ENCODE measurements at places on chromosomes 7 and 10.

GRCh38 chr7:74483402-74484336 lies 30.0 kb downstream of the GTF2IRD1 start:
- no peak for DNase-seq

GRCh38 chr10:125049216-125049881 lies 107.4 kb downstream of the ZRANB1 start:
- no peak for DNase-seq

DNA sequence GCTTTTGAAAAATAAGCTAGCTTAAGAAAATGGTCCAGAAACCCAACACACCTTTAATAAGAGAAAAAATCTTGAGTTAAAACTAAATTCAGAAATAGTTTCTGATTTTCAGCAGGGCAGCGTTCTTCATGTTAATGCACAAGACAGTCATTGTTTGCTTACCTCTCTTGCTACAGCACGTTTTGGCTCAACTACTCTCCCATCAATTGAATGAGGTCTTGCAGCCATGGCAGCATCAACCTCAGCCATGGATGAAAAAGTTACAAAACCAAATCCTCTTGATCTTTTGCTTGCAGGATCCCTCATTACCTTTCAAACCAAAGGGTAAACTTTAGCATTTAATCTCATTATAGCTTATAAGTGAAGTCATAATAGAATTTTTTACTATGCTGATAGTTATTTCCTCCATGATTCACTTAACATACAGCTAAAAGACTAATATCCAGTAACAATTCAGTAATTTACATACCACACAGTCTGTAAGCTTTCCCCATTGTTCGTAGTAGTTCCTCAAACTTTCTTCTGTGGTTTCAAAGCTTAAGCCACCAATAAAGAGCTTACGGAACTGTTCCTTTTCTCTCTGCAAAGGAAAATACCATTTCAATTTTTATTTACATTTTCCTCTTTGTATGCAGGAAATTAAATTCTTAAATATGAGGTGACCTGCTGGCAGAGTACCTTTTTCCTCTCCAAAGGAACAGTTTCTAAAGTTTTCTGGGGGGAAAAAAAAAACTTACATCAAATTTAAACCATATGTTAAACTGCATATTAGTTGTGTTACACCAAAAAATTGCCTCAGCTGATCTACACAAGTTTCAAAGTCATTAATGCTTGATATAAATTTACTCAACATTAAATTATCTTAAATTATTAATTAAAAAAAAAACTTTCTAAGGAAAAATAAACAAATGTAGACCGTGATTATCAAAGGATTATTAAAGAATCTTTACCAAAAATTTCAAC lies 3.1 kb downstream of the HNRNPA2B1 start:
- DNase-seq, result no peak

GRCh38 chr10:28991333-28992270 lies 297.3 kb upstream of the LYZL1 start:
- peak; percentile 18 for DNase-seq

GRCh38 chr10:126836009-126836408 lies 69.2 kb upstream of the DOCK1 start:
- no peak for DNase-seq

GRCh38 chr10:94316560-94316959 lies 46.2 kb downstream of the NOC3L start:
- DNase-seq, result no peak

DNA sequence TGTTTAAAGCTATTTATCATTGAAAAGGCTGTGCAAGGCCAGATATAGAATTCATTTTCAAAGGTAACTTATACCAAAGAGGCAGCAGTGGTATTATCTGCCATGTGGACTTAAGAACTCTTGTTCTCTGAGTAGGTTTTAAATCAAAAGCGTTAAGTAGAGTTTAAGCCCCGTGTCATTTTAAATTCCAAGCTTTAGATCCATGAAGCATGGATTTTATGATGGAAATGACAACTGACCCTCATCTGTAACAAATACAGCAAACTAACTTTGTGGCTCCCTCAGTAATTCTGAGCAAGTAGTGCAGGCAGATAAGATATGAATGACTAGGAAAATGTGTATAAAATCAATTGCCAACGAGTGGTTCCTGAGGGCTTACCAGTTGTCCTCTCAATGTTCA lies 247.0 kb downstream of the WDR11 start:
- no peak for DNase-seq

DNA sequence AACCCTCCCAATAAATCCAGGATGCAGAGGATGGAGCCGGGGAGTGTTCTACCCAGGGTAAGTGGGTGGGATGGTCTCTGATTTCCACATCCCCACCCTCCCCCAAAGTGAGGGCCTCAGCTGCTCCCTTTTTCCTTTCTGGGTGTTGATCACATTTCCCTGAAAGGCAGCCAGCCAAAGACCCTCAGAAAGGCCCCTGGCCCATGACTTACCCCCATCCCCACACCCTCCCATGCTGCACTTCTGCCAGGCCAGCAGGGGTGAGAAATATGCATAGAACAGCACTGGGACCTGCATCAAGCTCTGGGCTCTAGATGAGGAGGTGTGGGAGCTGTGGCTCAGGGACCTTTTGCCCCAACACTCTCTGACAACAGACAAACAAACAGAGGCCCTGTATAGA lies 927.3 kb upstream of the ZNF722 start:
- DNase-seq, result no peak

DNA sequence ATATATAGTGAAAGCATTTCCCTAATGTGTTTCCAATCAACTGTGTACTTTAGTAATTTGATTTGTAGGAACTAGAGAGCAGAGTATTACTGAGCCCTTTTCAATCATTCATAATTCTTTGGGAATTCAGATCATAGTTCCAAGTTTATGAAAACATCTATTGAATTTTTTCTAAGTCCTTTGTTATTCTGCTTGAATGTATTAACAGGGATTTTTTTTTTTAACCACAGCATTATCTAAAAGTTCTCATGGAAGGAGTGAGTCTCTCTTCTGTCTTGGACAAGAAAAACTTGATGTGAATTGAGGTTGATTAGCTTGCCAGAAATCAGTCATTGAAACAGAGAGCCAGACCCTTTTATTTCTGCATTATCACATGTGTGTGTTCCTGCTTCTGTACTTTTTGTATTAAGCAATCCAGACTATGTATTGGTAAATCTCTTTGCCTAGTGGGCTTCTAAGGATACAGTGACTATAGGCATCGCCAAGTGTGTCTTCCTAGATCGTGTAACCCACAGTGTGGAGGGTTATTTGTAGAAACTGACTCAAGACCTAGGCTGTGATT lies 59.9 kb downstream of the BMPER start:
- no peak for DNase-seq

GRCh38 chr10:4804465-4804864 lies 21.5 kb upstream of the AKR1E2 start:
- no peak for DNase-seq

DNA sequence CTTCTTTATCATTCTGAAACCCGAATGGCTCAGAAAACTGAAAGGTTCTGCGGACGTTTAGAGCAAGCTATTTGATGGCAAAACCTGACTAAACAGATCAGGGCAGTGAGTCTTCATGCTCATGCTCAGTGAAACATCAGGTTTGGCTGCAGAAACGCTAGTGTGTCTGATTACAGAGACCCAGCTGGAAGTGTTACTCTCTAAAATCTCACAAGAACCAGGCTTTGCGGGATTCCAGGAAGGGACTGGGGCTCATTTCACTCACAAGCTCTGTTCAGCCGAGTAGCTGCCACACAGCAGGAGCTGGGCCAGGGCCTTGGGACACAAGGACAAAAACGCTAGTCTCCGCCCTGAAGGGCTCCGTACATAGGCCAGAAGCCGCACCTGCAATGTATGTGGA lies 2.9 kb downstream of the PITRM1 start:
- DNase-seq, result no peak

- no peak for DNase-seq
Observed at GRCh38 chr7:70210200-70210935, 612.1 kb downstream of the AUTS2 start.

- DNase-seq, result no peak
Observed at GRCh38 chr7:16135658-16136057, 285.7 kb downstream of the CRPPA start.

GRCh38 chr10:43702213-43702935 lies 53.7 kb upstream of the ZNF32 start:
- no peak for DNase-seq

Measured in stimulated activated CD4-positive, alpha-beta T cell treated with anti-CD3 and anti-CD28 coated beads, Interleukin-4, amount 100 ng/mL, for 4 hours (primary cell).